ENCODE measurements at places on chromosomes 5 and 9.

- DNase-seq, result no peak
- no peak overlapping the region for H3K27ac ChIP-seq
- H3K36me3 ChIP-seq, result peaks cover 5% of the 10 kb centered on the region
- H3K27me3 ChIP-seq, result no peaks in the 10 kb centered on the region
These were observed 71.5 kb downstream of the ABCA1 start for GRCh38 chr9:104856413-104856941.

GRCh38 chr5:141003791-141004611 lies 37.7 kb downstream of the PCDHAC2 start:
- H3K27me3 ChIP-seq, result no peaks in the 10 kb centered on the region
- no peak overlapping the region for H3K4me3 ChIP-seq
- no peaks in the 10 kb centered on the region for H3K4me1 ChIP-seq
- no peak overlapping the region for H3K27ac ChIP-seq

GRCh38 chr9:114499941-114500696 lies 5.2 kb downstream of the WHRN start:
- peaks cover 8% of the 10 kb centered on the region for H3K27me3 ChIP-seq
- no peak for DNase-seq
- H3K4me1 ChIP-seq, result peaks cover 28% of the 10 kb centered on the region
- H3K27ac ChIP-seq, result no peak overlapping the region
- no peak overlapping the region for H3K4me3 ChIP-seq

GRCh38 chr9:37969130-37969529 lies 65.2 kb upstream of the SLC25A51 start:
- peak; percentile 11 for DNase-seq
- H3K4me1 ChIP-seq, result peaks cover 90% of the 10 kb centered on the region
- peak overlapping the region; percentile 80 for H3K27ac ChIP-seq
- peaks cover 6% of the 10 kb centered on the region for H3K27me3 ChIP-seq

DNA sequence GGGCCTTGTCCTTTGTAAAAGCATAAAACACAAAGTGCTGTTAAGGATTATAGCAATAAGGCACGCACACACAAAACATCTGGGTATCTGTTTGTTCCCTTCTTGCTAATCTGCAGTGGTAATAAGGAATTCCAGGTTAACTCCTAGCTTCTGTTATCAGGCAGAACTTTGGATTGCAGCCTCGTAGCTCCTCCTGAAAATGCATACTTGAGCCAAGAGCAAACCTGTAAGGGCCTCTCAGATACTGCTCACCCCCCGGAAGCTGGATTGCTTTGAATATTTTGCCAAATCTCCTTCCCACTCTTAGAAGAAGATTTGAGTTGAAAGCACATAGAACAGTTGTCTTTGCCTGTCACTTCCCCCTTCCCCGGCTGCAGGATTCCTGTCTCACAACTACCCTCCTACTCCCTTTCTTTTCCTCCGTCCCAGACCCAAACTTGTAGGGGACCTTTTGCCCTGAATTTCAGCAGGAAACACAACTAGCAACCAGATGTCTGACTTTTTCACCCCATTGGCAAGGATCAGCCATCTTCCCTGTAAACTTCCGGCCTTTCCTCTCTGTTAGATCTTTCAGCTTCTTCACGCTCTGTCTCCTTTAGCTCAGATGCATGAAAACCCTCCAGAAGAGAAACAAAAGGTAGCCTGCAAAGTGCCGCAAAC lies 28.2 kb upstream of the SMAD5 start:
- no peak for DNase-seq
- H3K27me3 ChIP-seq, result peaks cover 11% of the 10 kb centered on the region
- no peaks in the 10 kb centered on the region for H3K36me3 ChIP-seq
- H3K27ac ChIP-seq, result no peak overlapping the region

GRCh38 chr5:59798862-59799667 lies 94.5 kb downstream of the PDE4D start:
- H3K27ac ChIP-seq, result no peak overlapping the region
- no peak overlapping the region for H3K4me3 ChIP-seq
- no peaks in the 10 kb centered on the region for H3K36me3 ChIP-seq
- peak; percentile 18 for DNase-seq
- peaks cover 6% of the 10 kb centered on the region for H3K4me1 ChIP-seq

GRCh38 chr9:107929443-107929842 lies 439.9 kb upstream of the KLF4 start:
- no peaks in the 10 kb centered on the region for H3K4me1 ChIP-seq
- H3K4me3 ChIP-seq, result no peak overlapping the region
- no peak for DNase-seq

GRCh38 chr9:131872006-131872405 lies 132.1 kb upstream of the RAPGEF1 start:
- no peak overlapping the region for H3K4me3 ChIP-seq
- H3K36me3 ChIP-seq, result peaks cover 10% of the 10 kb centered on the region
- no peak for DNase-seq

GRCh38 chr5:180436275-180436674 lies 57.9 kb upstream of the CNOT6 start:
- DNase-seq, result no peak
- H3K36me3 ChIP-seq, result no peaks in the 10 kb centered on the region
- H3K27ac ChIP-seq, result no peak overlapping the region
- H3K4me1 ChIP-seq, result no peaks in the 10 kb centered on the region
- peaks cover 6% of the 10 kb centered on the region for H3K27me3 ChIP-seq
- no peak overlapping the region for H3K4me3 ChIP-seq

GRCh38 chr9:96158909-96159575 lies 142.9 kb downstream of the HSD17B3 start:
- H3K27ac ChIP-seq, result no peak overlapping the region
- peaks cover 19% of the 10 kb centered on the region for H3K27me3 ChIP-seq
- H3K4me3 ChIP-seq, result no peak overlapping the region
- H3K36me3 ChIP-seq, result no peaks in the 10 kb centered on the region
- H3K4me1 ChIP-seq, result peaks cover 9% of the 10 kb centered on the region

DNA sequence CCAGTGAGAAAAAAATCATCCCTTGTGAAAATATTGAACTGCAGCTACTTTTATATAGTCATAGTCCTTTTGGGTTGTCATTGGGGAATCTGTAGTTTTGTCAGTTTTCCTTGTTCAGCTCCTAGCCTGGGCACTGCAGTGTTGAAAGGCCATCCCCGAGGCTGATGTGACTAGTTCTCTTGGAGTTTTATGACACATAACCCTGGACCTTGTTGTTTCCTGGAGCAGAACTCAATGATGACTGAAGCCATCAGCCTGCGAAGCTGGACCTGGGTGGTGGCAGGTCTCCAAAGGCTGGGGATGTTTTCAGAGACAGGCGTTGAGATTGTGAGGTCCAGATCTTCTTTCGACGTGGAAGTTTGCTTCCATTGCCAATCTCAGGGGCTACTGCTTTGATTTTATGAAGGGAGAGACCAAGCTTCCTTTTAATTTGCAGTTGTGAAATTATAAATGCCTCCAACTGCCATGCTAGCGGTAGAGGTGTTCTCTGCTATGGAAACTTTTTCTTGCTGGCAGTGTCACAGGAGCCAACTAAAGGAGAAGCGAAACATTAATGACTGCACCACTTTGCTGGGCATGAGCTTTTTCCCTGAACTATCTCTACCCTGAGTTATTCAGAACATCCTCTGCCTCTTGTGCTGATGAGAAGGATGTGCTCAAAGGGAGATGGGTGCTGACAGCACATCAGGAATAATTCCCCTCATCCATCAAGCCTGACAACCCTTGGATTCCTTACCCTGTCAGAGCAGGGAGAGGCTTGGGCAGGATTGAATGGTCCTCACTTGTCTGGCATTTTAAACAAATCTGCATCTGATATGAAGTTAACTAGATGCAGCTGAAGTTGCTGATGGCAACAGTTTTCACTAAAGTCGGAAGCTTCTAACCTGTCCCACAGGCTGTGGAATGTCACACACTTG lies 209.6 kb downstream of the MAST4 start:
- peaks cover 16% of the 10 kb centered on the region for H3K27me3 ChIP-seq
- no peaks in the 10 kb centered on the region for H3K36me3 ChIP-seq
- no peak overlapping the region for H3K4me3 ChIP-seq
- DNase-seq, result no peak
- no peak overlapping the region for H3K27ac ChIP-seq
- H3K4me1 ChIP-seq, result peaks cover 8% of the 10 kb centered on the region

DNA sequence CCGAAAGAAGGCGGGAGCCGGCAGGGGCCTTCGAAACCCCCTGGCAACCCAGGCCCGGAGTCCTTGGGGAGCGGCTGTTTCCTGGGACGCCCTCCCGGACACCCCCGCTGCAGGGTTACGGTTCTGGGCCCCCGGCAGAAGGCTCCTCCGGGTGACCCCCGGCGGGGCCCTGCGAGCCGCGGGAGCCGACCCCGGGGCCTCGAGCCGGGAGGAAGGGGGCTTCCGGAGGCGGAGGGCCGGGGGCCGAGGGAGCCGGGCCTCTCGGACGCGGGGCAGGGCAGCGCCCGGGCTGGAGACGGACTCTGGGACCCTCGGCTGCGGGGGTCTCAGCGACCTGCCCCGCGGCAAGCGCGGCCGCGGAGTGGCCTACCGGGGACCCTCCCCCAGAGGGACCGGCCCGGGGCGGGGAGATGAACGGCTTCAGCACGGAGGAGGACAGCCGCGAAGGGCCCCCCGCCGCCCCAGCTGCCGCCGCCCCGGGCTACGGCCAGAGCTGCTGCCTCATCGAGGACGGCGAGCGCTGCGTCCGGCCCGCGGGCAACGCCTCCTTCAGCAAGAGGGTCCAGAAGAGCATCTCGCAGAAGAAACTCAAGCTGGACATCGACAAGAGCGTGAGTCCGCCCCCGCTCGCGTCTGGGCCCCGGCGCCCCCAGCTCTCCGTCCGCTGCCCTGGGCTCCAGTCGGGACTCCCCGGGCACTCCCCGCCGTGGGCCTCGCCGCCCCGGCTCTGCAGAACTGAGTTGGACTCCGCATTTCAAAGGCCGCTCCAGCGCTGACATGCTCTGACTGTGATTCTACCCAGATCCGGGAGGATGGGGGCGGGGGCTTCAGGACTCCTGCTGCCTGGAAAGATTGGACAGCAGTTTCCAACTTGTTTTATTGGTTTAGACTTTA lies 645 bp downstream of the SAP30L start:
- peak overlapping the region; percentile 82 for H3K27ac ChIP-seq
- peaks cover 49% of the 10 kb centered on the region for H3K4me1 ChIP-seq
- peak overlapping the region; percentile 98 for H3K4me3 ChIP-seq
- peak; percentile 69 for DNase-seq
- H3K36me3 ChIP-seq, result peaks cover 14% of the 10 kb centered on the region

- no peak for DNase-seq
- H3K27me3 ChIP-seq, result no peaks in the 10 kb centered on the region
- H3K4me1 ChIP-seq, result peaks cover 30% of the 10 kb centered on the region
- H3K36me3 ChIP-seq, result peaks cover 28% of the 10 kb centered on the region
These were observed 101.4 kb downstream of the ZNF462 start for GRCh38 chr9:106964329-106964728.

- peaks cover 6% of the 10 kb centered on the region for H3K36me3 ChIP-seq
- no peaks in the 10 kb centered on the region for H3K4me1 ChIP-seq
- H3K27ac ChIP-seq, result no peak overlapping the region
- H3K4me3 ChIP-seq, result no peak overlapping the region
- no peaks in the 10 kb centered on the region for H3K27me3 ChIP-seq
- DNase-seq, result no peak
These were observed 178.3 kb downstream of the MRPS30 start for GRCh38 chr5:44987026-44987425.

DNA sequence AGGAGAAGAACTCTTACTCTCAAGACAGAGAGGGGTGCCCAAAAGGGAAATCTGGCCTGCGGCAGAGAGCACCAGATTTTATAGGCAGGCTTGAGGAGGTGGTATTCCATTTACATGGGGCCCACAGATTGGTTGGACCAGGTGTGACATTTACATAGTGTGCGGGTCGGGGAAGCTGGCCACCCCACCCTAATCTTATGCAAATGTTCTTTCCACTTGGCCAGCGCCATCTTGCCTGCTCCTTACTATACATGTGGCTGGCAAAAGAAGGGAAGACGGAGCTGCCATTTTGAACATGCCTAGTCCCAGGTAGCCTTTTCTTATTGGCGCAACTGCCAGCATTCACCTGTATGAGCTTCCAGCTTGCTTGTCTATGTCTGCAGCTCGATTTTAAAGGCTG lies 34.8 kb downstream of the PLEKHG4B start:
- DNase-seq, result no peak
- peaks cover 24% of the 10 kb centered on the region for H3K4me1 ChIP-seq
- H3K27ac ChIP-seq, result no peak overlapping the region
- peaks cover 19% of the 10 kb centered on the region for H3K36me3 ChIP-seq

DNA sequence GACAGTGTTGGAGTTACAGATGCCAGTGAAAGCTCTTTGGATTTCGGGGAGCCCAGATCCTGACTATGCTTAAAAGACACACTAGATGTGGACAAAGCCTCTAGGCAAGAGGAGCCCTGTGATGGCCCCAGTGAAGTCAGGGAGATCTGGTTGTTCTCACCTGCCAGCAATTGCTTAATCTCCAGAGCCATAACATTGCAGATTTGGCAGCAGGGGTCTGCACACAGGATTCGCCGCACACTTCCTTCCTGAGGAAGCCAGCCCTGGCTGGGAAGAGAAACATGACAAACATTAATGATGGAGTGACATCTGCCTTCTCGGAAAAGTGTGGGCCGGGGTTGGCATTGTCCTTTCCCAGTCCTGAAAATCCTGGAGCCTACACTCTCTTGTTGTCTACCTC lies 65.2 kb upstream of the PHF24 start:
- peaks cover 45% of the 10 kb centered on the region for H3K27me3 ChIP-seq
- no peak overlapping the region for H3K4me3 ChIP-seq
- DNase-seq, result no peak
- no peaks in the 10 kb centered on the region for H3K36me3 ChIP-seq
- H3K4me1 ChIP-seq, result no peaks in the 10 kb centered on the region

- no peak overlapping the region for H3K27ac ChIP-seq
- H3K4me3 ChIP-seq, result no peak overlapping the region
- no peak for DNase-seq
- no peaks in the 10 kb centered on the region for H3K36me3 ChIP-seq
- H3K4me1 ChIP-seq, result peaks cover 7% of the 10 kb centered on the region
These were observed 476.1 kb upstream of the MPDZ start for GRCh38 chr9:13755551-13755950.

DNA sequence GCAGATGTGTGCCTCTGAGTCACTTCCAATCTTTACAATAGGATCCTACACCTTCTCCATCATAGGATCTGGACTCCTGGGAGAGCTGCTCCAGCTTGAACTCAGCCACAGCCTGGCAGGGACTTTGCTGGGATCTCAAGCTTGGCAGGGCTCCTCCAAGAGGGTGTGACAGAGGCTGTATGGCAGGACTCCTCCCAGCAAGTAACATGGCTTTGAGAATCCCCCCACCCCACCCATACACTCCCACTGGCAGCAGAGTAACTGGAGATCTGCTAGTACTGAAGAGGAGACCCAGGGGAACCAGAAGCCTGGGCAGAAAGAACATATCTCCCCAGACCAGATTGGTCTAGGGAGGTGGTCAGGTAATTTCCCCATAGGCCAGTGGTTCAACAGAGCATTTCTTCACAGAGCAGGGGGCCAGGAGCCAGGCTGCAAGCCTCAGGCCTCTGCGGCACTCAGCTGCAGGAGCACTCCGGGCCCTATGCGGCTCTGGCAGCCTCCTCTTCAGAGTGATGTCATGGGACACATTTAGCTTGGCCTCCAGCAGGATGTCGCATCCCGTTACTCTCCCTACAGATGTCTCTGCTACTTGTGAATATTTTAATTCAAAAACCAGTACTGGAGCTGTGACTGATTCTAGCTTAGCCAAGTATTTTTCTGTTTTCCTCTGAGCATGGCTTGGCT lies 1.7 kb upstream of the ACSL6 start:
- H3K4me3 ChIP-seq, result no peak overlapping the region
- H3K4me1 ChIP-seq, result no peaks in the 10 kb centered on the region
- DNase-seq, result no peak
- H3K27me3 ChIP-seq, result peaks cover 50% of the 10 kb centered on the region
